ENCODE measurements at places on chromosomes 6 and 20.

GRCh38 chr6:25793970-25794369 is 37.9 kb downstream of the SLC17A1 start:
- no peak for DNase-seq

- no peak for DNase-seq
Measured at GRCh38 chr6:138726066-138726756, 47.4 kb upstream of the CCDC28A start.

GRCh38 chr20:4633780-4634179 is 87.9 kb upstream of the PRND start:
- DNase-seq, result no peak

DNA sequence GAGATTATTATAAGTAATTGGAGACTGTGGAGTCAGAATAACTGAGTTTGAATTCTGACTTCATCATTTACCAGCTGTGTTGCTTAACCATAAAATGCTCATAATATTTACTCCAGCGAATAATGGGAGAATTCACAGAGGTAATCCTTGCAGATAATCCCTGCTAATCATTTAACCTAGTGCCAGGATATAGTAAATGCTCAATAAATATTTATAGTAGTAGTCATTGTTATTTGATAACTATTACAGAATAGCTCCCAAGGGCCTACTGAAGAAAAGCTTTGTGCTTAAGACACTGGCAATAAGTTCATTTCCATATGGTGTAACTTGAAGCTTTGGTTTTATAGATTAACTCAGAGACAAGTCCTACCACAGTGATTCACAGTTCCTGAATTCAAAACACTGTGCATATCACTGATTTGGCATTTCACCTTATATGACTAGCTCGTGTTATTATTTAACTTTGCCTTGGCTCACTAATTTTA is 208.8 kb upstream of the PLCB4 start:
- no peak for DNase-seq

- DNase-seq, result no peak
Measured at GRCh38 chr20:20405623-20406022, 37.7 kb downstream of the INSM1 start.

DNA sequence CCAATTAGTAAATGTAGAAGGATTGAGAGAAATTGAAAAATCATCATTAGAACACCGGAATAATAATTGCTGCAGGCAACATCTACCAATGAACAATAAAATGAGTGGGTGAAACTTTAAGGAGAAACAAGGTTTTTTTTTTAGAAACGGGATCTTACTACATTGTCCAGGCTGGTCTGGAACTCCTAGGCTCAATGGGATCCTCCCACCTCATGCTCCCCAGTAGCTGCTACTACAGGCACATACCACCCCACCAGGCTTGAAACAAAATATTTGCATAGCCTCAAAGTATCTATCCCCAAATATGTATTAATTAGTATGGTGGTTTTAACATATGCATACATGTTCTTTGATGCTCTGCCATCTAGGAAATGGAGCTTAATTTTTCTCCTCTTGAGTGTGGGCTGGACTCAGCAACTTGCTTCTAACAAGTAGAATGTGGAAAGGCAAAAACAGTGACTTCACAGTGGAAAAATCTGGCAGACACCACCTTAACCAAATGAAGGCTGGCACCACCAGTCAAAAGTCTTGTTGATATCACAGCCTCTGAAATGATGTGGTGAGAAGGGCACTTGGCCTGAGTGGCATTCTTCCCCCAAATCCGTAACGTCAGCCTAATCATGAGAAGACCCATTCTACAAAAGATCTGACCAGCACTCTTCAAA is 12.1 kb downstream of the NRSN2 start:
- no peak for DNase-seq

Data from activated naive CD8-positive, alpha-beta T cell treated with anti-CD3 and anti-CD28 coated beads for 36 hours (primary cell).